SJCRH30 (cell line): ENCODE measurements at places on chromosomes 7 and 10.
A peak's percentile ranks its signal among the peaks of the same experiment; 100 is the strongest.

DNA sequence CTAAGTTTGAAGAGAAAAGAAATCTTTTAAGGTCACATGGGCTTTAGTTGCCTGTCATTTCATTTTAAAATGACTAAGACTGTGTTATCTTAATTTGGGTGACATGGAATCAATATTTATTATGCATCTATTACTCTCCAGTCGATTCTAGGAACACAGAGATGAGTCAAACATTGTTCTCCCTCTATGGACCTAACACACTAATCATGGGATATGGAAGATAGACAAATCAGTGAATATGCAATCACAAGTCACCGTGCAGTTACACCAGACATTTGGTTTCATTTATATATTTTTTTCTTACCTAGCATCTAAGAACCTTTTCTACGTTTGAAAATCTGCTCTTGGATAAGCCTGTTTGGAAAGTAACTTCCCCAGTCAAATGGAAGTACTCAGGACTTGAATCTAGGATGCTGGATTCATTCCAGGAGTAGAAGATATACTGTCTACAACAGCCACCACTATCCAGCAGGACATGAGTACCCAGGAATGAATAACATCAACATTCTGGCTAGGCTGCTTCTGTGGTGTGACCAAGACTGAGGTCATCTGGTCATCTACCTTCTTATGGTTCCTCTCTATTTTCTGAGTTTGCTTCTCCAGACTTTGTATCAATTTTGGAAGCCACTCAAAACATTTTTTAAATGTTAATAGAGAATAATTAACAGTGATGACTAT lies 902.9 kb upstream of the LRRN3 start:
- no peak for DNase-seq

GRCh38 chr7:106480161-106480579 lies 180.8 kb downstream of the CCDC71L start:
- DNase-seq, result no peak

DNA sequence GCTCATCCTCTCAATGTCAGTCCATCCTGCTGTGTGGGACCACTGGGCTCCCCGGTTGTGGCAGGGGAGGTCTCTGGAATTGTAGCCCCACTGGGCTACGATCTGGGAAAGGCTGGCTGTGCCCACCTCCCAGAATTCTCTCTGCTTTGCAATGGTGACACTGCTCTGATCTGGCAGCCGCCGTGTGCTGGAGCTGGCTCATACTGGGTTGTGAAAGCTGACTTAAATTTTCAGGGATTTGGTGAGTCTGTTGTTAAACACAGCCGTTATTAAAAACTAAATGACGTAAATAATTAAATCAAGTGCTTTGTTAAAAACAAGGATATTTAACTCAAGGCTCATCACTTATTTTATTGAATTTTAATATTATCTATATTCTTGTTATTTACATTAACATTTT lies 160.0 kb downstream of the TAX1BP1 start:
- DNase-seq, result no peak

DNA sequence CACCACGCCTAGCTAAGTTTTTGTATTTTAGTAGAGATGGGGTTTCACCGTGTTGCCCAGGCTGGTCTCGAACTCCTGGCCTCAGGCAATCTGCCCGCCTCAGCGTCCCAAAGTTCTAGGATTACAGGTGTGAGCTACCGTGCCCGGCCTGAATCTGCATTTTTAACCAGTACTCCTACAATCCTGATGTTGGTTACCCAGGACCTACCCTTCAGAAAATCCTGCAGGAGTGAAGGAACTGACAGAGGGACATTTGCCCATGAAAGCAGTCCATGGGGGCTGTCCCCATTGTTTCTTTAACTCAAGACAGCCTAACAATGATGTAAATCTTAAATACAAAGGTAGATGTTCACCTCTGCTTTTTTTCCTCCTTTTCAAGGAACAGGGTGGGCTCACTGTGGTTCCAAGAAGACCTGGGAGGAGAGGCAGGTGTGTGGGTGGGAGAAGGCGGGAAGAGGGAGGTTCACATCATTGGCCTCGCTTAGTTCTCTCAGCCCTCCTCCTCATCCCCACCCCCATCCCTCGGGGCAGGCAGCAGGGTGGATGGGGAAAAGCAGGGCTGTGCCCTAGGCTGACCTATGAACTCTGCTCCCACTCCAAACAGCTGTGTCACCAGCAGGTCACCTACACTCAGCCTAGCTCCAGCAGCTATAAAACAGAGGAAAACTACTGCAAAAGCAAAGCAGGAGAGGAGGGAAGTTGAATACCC lies 13.5 kb downstream of the LRRC20 start:
- no peak for DNase-seq

GRCh38 chr7:129617652-129618051 lies 6.1 kb downstream of the NRF1 start:
- no peak for DNase-seq

DNA sequence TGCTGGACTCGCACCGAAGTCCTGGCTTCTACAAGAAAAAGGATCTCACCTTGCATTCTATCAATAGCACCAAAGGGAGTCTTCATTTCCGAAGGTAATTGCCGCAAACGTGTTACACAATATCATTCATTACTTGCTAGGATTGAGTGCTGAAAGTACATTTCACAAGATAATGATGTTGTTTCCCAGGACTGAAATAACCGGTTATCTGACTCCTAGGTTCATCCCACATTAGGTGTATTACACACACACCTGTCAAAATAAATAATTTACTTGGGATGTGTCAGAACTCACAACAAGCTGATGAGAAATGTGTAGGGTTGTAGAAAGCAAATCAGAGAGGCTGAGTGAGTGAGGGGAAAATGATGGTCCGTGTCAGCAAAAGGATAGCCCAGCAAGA lies 219.4 kb upstream of the RHOBTB1 start:
- no peak for DNase-seq

GRCh38 chr7:152601305-152601798 lies 74.6 kb downstream of the XRCC2 start:
- DNase-seq, result no peak

GRCh38 chr10:9010093-9010492 lies 955.6 kb downstream of the GATA3 start:
- DNase-seq, result no peak

- DNase-seq, result peak; percentile 82
These were observed 68.4 kb downstream of the CDHR3 start for GRCh38 chr7:106031300-106032035.

- DNase-seq, result no peak
These were observed 32.7 kb upstream of the PFKP start for GRCh38 chr10:3034616-3035015.

DNA sequence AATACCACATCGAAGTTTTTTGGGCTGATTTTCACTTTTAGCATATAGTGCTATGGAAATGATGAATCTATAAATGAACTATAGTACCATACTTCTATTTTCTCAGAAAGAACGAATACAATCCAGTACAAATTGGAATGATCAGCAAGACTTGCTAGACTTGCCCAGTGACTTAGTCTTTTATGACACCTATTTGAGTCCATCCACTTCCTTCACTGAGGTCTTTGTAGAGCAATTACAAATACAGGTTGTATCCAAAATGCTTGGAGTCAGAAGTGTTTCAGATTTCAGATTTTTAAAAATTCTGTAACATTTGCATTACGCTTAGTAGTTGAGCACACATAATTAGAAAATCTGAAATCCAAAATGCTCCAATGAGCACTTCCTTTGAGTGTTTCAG lies 104.3 kb downstream of the NRBF2 start:
- DNase-seq, result no peak

DNA sequence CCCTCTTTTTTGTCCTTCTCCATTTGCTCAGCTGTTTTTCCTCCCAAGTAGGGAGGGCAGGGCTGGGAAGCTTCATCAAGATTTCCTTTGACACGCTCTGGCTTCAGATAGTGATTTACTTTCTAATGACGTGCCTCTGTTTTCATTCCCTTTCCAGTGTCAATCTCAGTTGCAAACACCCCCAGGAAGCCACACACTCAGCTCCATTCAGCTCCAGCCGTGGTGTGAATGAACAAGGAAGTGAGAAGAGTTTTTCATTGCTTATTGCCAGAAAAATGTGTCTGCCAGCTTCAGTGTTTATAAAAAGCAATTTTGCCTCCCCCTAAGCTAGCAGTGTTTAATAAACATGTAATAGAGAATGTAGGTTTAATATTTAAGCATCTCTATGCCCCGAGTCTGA lies 108.7 kb upstream of the DPP6 start:
- no peak for DNase-seq

DNA sequence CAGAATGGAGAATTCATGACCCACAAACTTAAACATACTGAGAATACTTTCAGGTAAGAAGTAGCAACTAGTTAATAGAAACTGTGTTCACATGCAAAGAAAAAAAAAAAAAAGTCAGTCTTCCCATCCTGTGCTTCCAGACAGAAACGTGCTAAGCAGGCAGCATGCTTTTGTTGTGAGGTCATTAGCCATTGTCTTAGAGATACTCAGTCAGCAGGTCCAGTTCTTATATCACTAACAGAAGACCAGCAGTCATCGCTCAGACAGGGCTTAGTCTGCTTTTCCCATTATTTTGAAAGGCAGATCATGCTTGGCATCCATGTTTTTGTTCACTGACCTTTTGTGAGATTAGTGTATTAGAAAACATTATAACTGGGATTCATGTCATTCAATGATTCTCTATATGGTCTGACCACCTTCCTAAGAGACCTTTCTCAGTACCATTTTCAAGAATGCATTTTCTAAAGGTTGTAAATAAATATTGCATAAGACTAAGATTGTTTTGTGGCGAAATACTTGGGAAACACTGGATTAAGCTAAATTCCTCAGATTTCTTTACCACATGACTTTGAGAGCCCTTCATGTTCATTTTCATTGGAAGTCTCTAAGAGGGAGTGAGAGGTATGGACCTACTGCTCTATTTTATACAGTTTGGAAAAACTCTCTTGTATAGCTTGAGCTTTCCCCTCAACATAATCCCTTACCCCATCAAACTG lies 45.0 kb upstream of the AGBL3 start:
- DNase-seq, result peak; percentile 27

DNA sequence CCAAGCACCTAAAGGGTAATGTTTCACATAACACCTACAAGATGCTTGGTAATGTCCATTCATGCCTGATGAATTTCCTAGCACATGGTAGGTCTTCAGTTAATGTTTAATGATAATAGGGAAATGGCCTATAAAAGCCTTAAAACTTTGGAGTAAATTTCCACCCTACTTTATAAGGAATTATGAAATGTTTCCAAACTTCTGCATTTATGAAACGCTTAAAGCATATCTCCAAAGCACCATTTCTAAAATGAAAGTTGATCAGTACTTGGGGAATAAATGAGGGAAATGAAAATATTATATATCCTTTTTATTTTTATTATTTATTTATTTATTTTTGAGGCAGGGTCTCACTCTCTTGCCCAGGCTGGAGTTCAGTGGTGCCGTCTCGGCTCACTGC lies 51.8 kb downstream of the INPP5F start:
- DNase-seq, result no peak

- no peak for DNase-seq
These were observed 31.3 kb upstream of the GDF10 start for GRCh38 chr10:47268696-47269095.

GRCh38 chr10:129972966-129973673 lies 9.0 kb upstream of the EBF3 start:
- no peak for DNase-seq

- no peak for DNase-seq
These were observed 404.6 kb upstream of the NRP1 start for GRCh38 chr10:33739031-33739430.

DNA sequence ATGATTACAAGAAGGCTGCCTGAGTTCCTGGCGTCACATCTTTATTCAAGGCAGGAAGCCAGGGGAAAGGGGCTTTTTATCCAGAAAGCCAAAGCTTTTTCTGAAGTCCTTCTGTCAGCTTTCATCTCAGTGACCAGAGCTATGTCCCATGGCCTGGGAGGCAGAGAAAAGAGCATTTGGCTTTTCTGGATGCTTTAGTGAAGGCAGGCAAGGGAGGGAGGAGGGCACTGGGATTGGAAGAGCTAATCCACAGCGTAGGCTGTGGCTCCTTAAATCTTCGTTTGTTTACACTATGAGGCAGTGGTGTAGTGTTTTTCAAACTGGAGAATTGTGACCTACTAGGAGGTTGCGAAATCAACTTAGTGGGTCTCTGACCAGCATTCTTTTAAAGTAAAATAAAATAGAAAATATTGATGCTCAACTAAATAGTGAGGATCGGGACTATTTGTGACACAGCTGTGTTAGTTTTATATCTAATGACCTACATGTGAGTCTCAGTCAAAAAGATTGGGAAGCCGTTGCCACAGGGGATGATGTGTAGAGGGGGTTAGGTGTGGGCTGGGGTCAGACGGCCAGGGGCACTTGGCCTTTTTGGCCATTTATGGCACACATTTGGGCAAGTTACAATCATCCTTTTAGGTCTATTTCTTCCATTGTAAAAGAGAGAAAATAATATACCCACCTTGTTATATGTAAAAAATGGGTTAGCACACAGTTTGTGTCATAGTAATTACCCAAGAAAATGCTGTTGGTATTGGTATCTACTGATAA lies 14.1 kb downstream of the CRYGN start:
- DNase-seq, result no peak

DNA sequence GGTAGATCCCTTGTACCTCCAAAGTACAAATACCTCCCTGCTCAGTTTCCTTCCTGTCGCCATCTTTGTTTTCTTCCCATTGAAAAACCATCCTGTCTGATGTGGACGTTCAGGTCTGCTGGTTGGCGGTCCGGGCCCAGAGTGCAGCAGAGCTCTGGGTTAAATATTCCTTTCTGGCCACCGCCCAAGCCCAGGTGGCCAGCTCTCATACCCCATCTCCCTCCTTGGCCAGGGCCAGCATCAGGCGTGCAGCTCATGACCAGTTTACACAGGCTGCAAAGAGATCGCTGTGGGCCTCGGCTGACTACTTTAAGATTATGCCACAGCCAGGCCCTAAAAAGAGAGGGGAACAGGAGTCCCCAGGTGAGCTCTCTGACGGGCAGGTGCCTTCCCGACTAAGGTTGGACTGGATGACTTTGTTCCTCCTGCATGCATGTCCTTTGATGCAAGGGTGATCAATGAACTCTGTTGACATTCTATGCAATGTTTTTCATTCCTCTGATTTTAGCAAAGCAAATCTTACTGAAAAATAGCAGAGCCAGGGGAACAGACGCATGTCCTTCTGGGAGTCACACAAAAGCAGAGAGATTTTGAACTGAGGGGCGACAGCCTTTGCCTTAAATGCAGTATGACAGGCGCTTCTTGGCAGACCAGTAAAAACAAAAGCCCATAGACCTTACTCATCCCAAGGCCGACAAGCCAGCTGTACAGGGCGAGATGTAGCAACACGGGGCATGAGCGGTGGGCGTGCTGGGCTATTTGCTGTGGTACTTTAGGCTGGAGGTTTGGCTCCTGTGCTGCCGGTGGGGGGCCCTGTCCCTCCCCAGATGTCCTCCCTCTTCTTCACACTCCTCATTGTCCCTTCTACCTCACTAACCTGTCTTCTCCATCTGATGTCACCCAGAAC lies 33.3 kb upstream of the SH2B2 start:
- no peak for DNase-seq
